ENCODE measurements at places on chromosomes 13 and 19. TPM values are rescaled to one million over a fixed set of nuclear protein-coding genes. Genes with fewer than 3 reads are reported as not detected.

Gene KBTBD6
- total RNA-seq = 3.7 TPM

Gene KIRREL2
- total RNA-seq = 0.19 TPM

Gene PINLYP
- not detected for total RNA-seq

Gene TMEM38A
- total RNA-seq = 11.2 TPM

Gene CDC37
- total RNA-seq = 132 TPM

Gene SPRED3
- total RNA-seq = 1.4 TPM

Gene APOC4
- not detected for total RNA-seq

Gene PRR12
- 1.0 TPM for total RNA-seq

Gene CACNG8
- total RNA-seq = 0.14 TPM

Gene SLC6A16
- 0.85 TPM for total RNA-seq

Gene PBX4
- 0.10 TPM for total RNA-seq

GRCh38 chr13:30037766-30038165, 187.3 kb upstream of the UBL3 start:
- DNase-seq = peak; percentile 23

DNA sequence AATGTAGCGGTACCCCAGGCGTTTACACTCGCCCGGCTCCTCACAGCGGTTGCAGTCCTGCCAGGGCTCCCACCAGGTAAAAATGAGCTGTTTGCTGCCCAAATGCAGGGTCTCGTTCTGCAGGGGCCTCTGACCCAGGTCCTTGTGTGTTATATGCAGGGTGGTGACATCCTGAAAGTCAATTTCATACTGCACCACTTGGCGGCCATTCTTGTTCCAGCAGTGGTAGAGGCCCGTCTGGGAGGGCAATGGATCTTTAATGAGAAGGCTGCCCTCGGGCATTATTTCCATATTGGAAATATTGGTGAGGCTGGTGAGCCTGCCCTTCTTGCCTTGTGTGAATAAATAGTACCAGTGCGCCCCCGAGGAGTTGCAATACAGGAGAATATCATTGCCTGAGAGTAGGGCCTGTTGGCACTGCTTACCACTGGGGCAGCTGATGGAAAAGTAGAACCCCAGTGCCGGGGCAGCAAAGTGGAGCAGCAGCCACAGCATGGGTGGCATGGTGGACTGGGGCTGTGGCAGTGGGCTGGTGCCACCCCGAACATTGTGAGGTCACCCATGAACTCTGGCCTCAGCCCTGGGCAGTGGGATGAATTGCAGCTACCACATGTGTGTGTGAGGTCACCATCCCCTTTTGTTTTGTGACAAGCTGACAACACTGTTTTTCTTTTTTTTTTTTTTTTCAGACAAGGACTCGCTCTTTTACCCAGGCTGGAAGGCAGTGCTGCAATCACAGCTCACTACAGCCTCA, at the start of gene FAM187B:
Gene FAM187B (minus strand): TSS at position 563 of the 754 bp plus-strand sequence. CDS start 59 bp downstream, at position 504.
- DNase-seq = peak; percentile 15

- no peak for DNase-seq
Observed at GRCh38 chr19:46186717-46187101, 38.7 kb downstream of the IGFL2 start.

DNA sequence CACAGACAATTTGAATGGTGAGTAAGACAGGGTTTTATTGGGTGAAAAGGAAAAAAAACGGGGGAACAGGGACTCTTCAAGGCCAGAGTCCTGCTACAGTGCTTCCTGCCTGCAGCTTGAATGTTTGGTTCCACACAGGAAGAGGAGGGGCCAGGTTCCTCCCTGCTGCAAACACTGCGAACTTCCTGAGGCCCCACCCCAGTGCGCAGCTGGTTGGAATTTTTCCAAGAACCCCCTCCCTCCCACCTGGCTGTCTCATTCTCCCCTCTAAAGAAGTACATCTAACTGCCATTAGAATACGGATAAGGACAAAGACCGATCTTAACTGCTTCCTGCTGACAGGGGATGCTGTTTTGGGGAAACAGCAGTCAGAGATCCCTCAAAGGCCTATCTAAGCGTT, 184.9 kb downstream of the GGACT start:
- no peak for DNase-seq

DNA sequence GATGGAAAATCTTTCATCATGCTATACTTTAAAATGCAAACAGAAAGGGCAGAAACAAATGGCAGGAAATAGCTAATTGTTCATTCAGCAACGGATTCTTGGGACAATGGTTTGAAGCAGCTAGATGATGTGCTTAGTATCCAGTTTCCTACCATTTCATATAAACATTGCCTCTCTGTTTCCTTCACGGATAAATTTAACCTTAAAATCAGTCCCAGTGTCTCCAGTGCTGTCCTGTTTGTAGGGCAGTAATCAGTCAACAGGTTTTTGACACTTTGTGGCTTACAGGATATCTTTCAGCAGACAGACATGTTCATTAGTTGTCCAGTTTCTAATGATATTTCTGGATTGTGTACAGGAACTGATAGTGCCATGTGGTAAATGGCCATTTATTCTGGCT, 24.7 kb upstream of the RB1 start:
- no peak for DNase-seq

DNA sequence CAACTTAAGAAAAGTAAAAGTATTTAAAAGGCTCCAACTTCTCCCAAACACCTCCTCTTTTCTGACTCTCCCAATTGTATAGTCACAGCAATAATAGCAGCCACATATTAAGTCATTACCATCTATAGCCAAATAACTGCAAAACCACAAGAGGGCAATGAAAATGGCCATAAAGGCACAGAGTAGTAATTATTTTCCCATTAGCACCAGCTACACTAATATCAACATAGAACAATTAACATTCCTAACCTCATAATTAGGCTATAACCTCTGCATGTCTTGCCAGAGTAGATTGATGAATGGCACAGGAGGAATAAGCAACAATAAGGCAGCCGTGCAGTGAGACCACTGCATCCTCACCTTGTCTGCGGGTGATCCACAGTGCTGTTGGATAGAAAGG, 226.4 kb upstream of the SERP2 start:
- DNase-seq = no peak

- DNase-seq = peak; percentile 71
Observed at GRCh38 chr19:51821921-51822320, 27.0 kb downstream of the FPR3 start.

DNA sequence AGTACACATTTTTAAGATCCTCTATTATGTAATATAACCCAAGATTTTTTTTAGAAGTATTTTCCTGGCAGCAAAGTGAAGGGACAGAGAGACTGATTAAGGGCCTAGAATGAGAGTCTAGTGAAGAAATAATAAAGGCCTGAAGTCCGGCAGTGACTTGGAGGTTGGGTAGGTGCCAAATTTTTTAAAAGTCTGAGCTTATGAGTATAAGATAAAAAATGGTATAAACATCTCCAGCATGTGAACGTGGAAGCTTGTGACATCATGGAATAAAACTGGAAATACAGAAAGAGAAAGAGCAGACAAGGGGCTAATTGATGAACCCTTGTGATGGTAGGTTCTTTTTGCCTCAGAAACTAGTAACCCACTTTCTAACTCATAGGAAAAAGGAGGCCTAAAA, 174.6 kb downstream of the SUCLA2 start:
- DNase-seq = no peak

- DNase-seq = no peak
Observed at GRCh38 chr19:4970558-4971423, 1.9 kb downstream of the KDM4B start.

DNA sequence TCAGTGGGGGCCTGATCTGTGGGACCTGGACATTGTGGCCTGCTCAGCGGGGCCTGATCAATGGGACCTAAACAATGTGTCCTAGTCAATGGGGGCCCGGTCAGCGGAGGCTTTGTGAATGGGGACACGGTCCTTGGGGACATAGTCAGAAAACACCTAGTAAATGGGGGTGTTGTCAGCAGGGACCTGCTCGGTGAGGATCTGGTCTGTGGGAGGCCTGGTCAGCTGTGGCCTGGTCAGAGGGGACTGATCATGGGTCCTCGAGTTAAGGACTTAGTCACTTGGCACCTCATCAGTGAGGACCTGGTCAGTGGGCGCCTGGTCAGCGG, 44.5 kb upstream of the TPM4 start:
- no peak for DNase-seq

- no peak for DNase-seq
Observed at GRCh38 chr13:110187641-110188161, 119.3 kb downstream of the COL4A1 start.

DNA sequence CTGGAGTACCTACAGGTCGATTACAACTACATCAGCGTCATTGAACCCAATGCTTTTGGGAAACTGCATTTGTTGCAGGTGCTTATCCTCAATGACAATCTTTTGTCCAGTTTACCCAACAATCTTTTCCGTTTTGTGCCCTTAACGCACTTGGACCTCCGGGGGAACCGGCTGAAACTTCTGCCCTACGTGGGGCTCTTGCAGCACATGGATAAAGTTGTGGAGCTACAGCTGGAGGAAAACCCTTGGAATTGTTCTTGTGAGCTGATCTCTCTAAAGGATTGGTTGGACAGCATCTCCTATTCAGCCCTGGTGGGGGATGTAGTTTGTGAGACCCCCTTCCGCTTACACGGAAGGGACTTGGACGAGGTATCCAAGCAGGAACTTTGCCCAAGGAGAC, 4.7 kb downstream of the SLITRK5 start:
- no peak for DNase-seq

GRCh38 chr13:30623392-30623791, 5.7 kb downstream of the USPL1 start:
- DNase-seq = no peak

GRCh38 chr13:27273658-27274425, 3.2 kb downstream of the RASL11A start:
- no peak for DNase-seq

DNA sequence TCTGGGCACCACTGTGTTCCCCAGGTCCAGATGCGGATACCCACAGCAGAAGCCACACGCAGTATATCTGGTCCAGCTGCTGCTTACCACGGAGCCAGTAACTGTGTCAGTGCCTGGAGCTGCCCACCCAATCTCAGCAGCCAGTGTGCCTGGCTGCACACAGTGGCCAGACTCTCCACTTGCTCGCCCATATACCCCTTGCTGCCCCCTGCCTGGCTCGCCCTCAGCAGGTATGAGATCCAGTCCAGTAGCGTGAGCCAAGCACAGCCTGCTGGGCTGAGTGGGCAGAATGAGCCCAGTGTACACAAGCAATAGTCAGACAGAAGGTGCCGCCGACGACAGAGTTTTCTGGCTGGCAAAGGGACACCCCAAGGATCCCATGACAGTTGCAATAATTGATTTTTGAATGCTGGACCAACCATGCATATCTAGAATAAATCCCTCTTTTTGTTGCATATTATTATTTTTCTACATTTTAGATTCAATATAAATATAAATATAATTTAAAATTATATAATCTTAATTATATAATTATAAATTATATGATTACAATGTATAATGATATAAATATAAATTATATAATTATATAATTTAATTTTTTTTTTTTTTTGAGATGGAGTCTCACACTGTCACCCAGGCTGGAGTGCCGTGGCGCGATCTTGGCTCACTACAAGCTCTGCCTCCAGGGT, 918.8 kb upstream of the MIR17HG start:
- no peak for DNase-seq

GRCh38 chr13:29799041-29799440, 51.4 kb downstream of the UBL3 start:
- no peak for DNase-seq

GRCh38 chr19:5326986-5327623, 13.5 kb downstream of the PTPRS start:
- no peak for DNase-seq

GRCh38 chr13:102141625-102142472, 260.0 kb downstream of the FGF14 start:
- no peak for DNase-seq

GRCh38 chr13:30308548-30308947, 1.2 kb upstream of the KATNAL1 start:
- DNase-seq = peak; percentile 55

DNA sequence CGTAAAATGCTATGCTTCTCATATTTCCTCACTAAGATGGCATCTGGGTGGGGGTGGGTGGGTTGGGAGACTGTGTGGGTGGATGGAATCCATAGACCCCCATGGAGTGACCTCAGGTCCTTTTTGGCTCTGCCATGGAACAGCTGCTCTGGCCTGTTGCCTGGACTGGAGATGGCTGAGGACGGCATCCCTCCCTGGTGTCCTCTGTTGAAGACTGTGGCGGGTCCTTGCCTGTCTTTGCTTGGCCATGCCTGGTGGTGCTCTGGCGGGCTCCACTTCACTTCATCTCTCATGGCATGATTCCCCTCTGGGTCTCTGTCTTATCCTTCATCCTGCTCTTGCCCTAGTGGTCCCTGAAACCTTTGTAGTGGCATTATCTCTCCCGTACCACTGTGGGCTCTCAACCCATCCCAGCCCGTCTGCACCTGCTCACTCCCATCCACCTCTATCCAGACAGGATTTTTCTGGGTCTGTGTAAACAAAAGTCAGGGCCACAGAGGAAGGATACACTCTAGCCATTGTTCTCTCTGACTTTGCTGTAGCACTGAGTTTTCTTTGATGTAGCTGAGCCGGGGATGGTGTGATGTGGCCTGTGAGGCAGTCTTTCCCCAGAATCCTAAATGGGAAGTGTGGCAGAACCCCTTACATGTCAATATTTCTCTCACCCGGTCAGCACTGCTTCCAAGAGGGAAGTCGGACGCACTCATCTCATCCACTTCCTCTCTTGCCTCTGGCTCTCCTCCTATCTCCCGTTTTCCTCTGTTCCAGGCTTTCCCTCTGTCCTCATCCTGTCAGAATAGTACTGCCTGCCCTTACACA, 36.1 kb downstream of the WDFY2 start:
- no peak for DNase-seq

DNA sequence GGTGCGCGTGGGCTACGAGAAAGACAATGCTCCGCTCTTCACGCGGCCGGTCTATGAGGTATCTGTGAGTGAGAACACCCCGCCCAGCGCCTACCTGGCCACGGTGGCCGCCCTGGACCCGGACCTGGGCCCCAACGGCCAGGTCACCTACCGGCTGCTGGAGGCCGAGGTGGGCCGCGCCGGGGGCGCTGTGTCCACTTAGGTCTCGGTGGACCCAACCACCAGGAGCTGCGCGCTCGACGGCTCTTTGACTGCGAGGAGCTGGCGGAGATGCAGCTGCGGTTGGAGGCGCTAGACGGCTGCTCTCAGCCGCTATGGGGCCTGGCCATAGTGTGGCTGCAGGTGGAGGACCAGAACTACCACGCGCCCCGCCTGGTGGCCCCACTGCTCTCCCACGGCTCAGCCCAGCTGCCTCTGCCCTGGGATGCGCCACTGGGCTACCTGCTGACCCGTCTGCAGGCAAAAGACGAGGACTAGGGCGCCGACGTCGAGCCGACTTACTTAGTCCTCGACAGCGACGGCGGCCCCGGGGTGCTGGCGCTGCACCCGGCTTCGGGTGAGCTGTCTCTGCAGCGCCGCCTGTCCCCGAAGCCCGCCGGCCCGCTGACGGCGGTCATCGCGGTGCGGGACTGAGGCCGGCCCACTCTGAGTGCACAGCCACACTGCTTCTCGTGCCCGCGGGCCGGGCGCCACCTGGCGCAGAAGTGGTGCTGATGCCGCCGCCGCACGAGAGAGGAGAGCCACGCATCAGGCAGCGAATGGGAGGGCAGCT, 173.0 kb downstream of the OLFM4 start:
- no peak for DNase-seq
